ENCODE measurements at places on chromosomes 2 and 18. TPM values are rescaled to one million over a fixed set of nuclear protein-coding genes. Genes with fewer than 3 reads are reported as not detected.
A peak's percentile ranks its signal among the peaks of the same experiment; 100 is the strongest.

- no peak for DNase-seq
- no peak overlapping the region for H3K27ac ChIP-seq
- no peaks in the 10 kb centered on the region for H3K4me1 ChIP-seq
- H3K4me3 ChIP-seq = no peak overlapping the region
- no peaks in the 10 kb centered on the region for H3K27me3 ChIP-seq
These were observed 51.9 kb downstream of the ANKMY1 start for GRCh38 chr2:240505910-240506309.

DNAJC27 gene
- total RNA-seq = 13.2 TPM

DNA sequence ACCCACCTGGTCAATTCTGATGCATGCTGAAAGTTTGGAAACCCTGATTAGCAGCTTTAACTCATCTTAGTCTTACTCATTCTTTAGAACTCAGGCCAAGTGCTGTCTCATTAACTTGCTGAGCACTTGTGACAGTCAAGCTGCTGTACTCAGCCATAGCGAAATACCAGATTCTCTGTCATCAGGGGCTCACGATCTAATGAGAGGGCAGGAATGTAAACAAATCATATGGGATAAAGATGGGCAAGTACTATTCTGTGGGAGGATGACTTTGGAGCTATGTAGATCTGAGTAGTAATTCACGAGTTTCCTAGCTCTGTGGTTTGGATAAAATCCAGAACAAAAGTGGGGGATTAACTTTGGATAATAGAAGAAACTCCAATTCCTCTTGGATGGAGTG, 376.6 kb downstream of the HRH4 start:
- no peaks in the 10 kb centered on the region for H3K4me1 ChIP-seq
- H3K27me3 ChIP-seq = no peaks in the 10 kb centered on the region
- no peak for DNase-seq
- no peaks in the 10 kb centered on the region for H3K36me3 ChIP-seq
- no peak overlapping the region for H3K4me3 ChIP-seq

NTSR2 gene
- total RNA-seq = not detected

VWA3B gene
- total RNA-seq = not detected

SRD5A2 gene
- not detected for total RNA-seq

ALLC gene
- total RNA-seq = not detected

DNA sequence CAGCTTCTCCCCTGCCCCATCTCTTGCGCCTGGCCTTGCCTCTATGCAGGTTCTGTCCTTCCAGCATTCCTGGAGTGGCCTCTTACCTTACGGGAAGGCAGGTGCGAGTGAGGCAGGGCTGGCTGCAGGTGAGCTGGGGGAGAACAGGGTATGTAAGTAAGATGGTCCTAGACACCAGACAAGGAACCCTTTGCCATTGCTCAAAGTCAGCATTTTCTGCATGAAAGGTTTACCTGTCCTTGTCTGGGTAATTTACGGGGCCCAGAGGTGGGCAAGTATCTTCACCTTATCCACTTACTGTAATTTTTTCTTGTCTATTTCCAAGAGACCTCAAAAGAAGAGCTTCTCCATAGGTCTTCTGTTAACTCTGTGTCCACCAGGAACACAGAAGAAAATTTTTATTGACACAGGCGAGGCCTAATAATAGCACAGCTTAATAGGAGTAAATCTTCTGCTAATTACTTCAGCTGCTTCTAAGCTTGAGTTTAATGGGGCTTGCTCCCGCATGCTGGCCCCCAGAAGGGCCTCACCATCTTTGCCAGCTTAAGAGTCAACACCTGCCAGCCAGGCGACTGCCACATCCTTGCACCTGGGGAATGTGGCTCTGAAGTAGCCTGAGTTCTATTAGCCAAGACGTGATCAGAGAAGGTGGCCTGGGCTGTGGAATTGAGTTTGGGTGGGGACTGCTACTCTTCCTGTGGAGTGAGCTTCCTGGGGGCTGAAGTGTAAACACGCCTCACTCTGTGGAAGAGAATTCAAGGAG, 27.1 kb downstream of the PCARE start:
- no peak for DNase-seq
- no peaks in the 10 kb centered on the region for H3K4me1 ChIP-seq
- no peak overlapping the region for H3K27ac ChIP-seq
- no peak overlapping the region for H3K4me3 ChIP-seq
- no peaks in the 10 kb centered on the region for H3K36me3 ChIP-seq

CGREF1 gene
- total RNA-seq = 0.47 TPM

MAP3K19 gene
- not detected for total RNA-seq

GRCh38 chr2:189165656-189166380, 13.7 kb downstream of the COL5A2 start:
- no peaks in the 10 kb centered on the region for H3K36me3 ChIP-seq
- no peak overlapping the region for H3K27ac ChIP-seq
- DNase-seq = no peak
- no peaks in the 10 kb centered on the region for H3K4me1 ChIP-seq
- no peaks in the 10 kb centered on the region for H3K27me3 ChIP-seq

DNA sequence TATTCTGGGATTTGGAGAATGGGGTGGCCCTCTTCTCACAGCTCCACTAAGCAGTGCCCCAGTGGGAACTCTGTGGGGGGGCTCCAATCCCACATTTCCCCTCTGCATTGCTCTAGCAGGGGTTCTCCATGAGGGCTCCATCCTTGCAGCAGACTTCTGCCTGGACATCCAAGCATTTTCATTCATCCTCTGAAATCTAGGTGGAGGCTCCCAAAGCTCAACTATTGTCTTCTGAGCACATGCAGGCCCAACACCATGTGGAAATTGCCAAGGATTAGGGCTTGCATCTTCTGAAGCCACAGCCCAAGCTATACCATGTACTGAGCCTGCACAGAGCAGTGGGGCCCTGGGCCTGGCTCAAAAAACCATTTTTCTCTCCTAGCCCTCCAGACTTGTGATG, 162.4 kb upstream of the CWC22 start:
- H3K27me3 ChIP-seq = no peaks in the 10 kb centered on the region
- H3K4me1 ChIP-seq = no peaks in the 10 kb centered on the region
- H3K36me3 ChIP-seq = no peaks in the 10 kb centered on the region
- DNase-seq = no peak
- H3K4me3 ChIP-seq = no peak overlapping the region

IL1R1 gene
- 0.86 TPM for total RNA-seq

DNA sequence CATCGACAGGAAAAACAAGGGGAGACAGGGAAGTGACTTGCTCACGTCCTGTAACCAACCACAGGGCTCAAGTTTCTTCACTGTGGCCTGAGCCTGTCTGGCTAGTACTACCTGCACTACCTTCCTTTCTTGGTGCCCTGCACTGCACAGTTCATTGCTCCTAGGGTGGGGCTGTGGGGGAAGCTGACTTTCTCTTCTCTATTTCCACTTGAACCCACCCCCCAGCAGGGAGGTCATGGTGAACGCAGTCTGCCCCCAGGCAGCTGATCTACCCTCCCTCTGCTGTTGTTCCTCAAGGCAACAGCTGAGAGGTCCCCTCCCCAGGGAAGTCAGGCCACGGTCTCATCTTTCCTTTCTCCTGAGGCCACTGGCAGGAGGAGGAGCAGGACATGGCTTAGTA, 532.1 kb downstream of the SOX11 start:
- no peak overlapping the region for H3K27ac ChIP-seq
- no peaks in the 10 kb centered on the region for H3K4me1 ChIP-seq
- no peaks in the 10 kb centered on the region for H3K36me3 ChIP-seq
- no peak overlapping the region for H3K4me3 ChIP-seq

DNA sequence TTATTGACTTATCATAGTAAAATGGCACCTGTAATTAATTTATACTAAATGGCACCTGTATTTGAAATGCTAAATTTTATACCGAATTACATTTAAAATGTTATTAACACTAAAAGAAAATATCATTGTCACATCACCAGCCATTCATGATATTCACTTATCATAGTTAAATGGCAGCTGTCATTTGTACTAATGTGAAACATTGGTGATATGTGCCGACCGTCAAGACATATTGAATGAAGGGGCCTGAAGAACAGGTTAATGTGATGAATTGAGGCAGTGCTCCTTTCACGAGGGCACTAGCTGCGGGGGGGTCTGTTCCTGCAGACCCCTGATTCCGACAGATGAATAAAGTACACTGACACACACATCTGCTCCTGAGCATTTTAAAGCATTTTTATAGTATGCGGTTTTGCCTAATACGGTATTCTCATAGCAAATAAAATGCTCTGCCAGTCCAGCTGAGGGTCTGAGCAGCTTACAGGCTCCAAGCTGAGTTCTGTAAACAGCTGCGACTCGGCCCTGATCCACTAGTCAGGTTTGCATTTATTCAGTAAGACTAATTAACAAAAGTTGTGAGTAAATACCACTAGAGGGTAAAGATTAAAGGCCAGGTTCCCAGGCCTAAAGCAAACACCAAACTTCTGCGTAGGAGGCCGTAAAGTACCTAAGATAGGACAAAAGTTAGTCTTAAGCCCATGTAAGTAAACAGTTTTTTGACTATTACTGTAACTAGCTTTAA, 593.4 kb upstream of the NETO1 start:
- no peak for DNase-seq
- H3K27me3 ChIP-seq = no peaks in the 10 kb centered on the region
- no peaks in the 10 kb centered on the region for H3K36me3 ChIP-seq
- no peaks in the 10 kb centered on the region for H3K4me1 ChIP-seq
- H3K4me3 ChIP-seq = no peak overlapping the region

DNA sequence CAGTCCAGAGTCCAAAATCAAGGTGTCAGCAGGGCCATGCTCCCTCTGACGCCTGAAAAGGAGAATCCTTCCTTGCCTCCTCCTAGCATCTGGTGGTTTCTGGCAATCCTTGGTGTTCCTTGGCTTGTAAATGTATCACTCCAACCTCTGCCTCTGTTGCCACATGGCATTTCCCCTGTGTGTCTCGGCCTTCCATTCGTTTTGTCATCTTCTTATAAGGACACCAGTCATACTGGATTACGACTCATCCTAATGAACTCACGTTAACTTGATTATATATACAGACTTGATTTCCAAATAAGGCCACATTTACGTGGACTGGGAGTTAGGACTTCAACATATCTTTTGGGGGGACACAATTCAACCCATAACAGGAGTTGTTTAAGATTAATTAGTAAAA, 15.8 kb downstream of the PMAIP1 start:
- no peaks in the 10 kb centered on the region for H3K27me3 ChIP-seq
- H3K4me3 ChIP-seq = no peak overlapping the region
- no peak for DNase-seq
- no peaks in the 10 kb centered on the region for H3K36me3 ChIP-seq
- H3K27ac ChIP-seq = no peak overlapping the region

RNU2-63P gene
- not detected for total RNA-seq

DNA sequence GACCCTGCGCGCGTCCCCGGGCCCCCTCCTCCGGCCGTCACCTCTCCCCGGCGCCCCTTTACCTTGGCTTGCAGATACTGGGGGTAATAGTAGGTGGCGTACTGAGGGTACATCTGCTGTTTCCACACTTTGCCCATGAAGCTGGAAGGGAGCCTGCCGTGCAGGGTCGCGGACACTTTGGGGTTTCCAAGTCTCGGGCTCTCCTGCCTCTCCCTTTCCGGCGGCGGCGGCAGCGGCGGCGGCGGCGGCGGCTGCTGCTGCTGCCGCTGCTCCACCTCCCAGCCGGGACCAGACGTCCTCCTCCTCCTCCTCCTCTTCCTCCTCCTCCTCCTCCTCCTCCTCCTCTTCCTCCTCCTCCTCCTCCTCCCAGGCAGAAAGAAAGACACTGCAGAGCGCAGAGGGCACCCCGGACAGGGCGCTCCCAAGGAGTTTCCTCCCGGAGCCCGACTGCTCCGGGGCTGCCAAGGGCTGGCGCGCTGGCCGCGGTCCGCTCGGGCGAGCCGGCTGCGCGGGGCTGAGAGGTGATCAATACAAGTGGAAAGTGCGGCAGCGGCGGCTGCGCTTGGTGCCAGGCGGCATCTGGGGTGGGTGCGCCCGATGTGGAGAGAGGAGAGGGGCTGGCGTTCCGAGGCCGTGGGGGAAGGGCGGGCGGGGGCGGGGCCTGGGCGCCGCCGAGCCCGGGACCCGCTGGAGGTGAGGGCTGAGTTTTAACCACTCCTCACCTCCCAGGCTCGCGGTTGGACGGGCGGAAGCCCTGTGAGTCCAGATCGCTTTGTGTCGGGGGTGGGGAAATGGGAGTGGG, at the start of gene RBMS1:
TSS of gene RBMS1 (minus strand) at position 581 of the 802 bp plus-strand sequence. CDS start at position 137, 444 bp downstream.
- H3K4me3 ChIP-seq = peak within 1 kb of the TSS; percentile 49
- H3K27me3 ChIP-seq = no peaks in the 10 kb centered on the region
- H3K27ac ChIP-seq = peak within 1 kb of the TSS; percentile 81
- H3K36me3 ChIP-seq = no peaks in the 10 kb centered on the region
- peak; percentile 69 for DNase-seq

GRCh38 chr2:58834404-58834803, 593.3 kb upstream of the FANCL start:
- no peaks in the 10 kb centered on the region for H3K4me1 ChIP-seq
- no peaks in the 10 kb centered on the region for H3K36me3 ChIP-seq
- H3K27me3 ChIP-seq = no peaks in the 10 kb centered on the region
- no peak for DNase-seq
- H3K4me3 ChIP-seq = no peak overlapping the region

DNA sequence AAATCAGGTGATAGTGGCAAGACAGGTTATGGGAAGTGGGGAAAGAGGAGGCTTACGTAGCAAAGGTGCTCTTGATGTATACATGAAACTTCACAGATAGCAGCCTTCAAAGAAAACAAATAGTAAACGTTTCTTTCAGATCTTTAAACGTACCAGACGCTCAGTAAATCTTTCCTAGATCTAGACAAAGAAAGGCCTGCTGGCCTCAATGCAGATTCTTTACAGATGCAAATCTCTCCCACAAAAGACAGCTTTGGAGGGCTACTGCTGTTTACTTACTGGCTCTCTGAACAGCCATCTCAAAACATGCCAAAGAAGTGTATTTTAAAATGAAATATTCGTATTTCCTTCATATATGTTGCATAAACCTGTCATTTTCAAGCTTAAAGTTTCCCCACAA, 1279.9 kb upstream of the NRXN1 start:
- no peak overlapping the region for H3K4me3 ChIP-seq
- no peaks in the 10 kb centered on the region for H3K27me3 ChIP-seq
- no peaks in the 10 kb centered on the region for H3K4me1 ChIP-seq
- H3K27ac ChIP-seq = no peak overlapping the region
- H3K36me3 ChIP-seq = no peaks in the 10 kb centered on the region
- DNase-seq = no peak

DNA sequence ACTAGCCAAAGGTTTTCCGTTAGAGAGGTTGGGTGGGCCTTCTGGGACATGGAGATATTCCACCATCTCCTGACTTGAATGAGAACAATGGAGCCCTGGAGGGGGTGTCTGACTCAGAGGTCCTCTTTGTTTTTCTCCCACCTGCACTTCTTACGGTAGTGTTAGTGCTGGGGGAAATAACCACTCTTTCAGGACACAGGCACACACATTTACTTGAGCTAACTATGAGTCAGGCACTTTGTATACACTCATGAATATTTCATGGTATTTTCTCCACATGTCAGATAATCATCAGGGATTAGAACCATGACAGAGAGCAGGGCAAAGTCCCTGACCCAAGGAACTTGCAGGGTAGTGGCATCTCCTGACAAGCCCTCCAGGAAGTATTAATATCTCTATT, 439.1 kb downstream of the TSN start:
- no peak overlapping the region for H3K4me3 ChIP-seq
- H3K27me3 ChIP-seq = no peaks in the 10 kb centered on the region
- DNase-seq = no peak
- H3K4me1 ChIP-seq = no peaks in the 10 kb centered on the region
- no peak overlapping the region for H3K27ac ChIP-seq

SCN1A gene
- total RNA-seq = not detected

RAB17 gene
- total RNA-seq = not detected

- H3K27me3 ChIP-seq = no peaks in the 10 kb centered on the region
- DNase-seq = no peak
- no peak overlapping the region for H3K4me3 ChIP-seq
These were observed 286.0 kb downstream of the ZEB2 start for GRCh38 chr2:144233733-144234541.
